ENCODE measurements at places on chromosomes 3 and 15. TPM values are rescaled to one million over a fixed set of nuclear protein-coding genes. Genes with fewer than 3 reads are reported as not detected.

DNA sequence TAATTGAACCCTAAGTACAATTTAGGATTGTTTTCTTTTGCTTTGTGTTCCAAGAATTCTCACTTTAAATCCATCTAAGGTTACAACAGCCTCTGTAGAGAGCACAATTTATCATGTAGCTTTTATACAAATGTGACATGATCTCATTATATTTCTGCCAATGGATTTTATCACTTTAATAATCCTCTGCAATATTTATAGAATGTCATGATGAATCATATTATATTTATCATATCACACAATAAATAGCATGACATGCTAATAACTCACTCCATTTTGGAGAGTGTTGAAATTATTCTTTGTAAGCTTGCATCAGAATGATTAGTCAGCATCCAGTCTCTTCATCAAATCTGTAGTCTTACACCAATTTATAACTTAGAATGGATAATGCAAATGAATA is 280.6 kb upstream of the ZNF717 start:
- H3K4me1 ChIP-seq: no peaks in the 10 kb centered on the region
- no peak overlapping the region for H3K27ac ChIP-seq
- H3K4me3 ChIP-seq: no peak overlapping the region
- H3K36me3 ChIP-seq: no peaks in the 10 kb centered on the region
- H3K27me3 ChIP-seq: no peaks in the 10 kb centered on the region

DNA sequence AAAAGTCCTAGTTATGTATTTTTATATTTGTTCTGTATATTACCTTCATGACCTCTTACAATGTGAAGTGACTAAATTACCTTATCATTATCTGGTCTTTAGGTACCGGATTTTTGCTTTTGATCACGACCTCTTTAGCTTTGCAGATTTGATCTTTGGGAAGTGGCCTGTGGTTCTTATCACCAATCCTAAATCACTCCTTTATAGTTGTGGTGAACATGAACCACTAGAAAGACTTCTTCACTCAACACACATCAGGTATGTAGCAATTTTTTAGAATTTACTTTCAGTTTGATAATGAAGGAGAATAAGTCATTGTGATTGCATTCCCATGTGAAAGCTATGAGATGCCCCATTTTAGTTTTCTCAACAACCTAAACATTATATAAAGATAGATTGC is 18.3 kb downstream of the TMEM62 start:
- DNase-seq: no peak
- no peak overlapping the region for H3K27ac ChIP-seq
- no peaks in the 10 kb centered on the region for H3K4me1 ChIP-seq
- no peaks in the 10 kb centered on the region for H3K27me3 ChIP-seq
- no peak overlapping the region for H3K4me3 ChIP-seq
- H3K36me3 ChIP-seq: peaks cover 25% of the 10 kb centered on the region

Gene TRPM7
- 8.6 TPM for polyA plus RNA-seq

DNA sequence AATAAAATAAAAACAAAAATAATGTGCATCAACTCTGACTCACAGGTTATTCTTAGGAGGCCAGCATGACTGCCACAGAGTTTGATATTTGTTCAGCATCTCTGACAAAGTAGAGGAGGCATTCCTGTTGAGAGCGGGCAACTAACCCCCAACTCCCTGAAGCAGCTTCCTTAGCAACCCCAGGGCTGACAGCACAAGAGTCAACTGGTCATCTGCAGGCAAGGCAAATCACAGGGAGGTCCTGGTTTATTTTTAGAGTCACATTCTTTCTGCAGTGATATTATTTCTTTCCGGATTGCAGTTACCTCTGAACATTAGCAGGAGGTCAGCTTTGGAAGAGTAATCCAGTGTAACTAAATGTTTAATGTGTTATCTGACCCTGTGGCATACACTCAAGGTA is 273.0 kb downstream of the PLCL2 start:
- H3K36me3 ChIP-seq: no peaks in the 10 kb centered on the region
- H3K4me3 ChIP-seq: no peak overlapping the region
- no peaks in the 10 kb centered on the region for H3K4me1 ChIP-seq

GRCh38 chr15:77002436-77002835 is 7.5 kb downstream of the PSTPIP1 start:
- no peak overlapping the region for H3K4me3 ChIP-seq
- peak overlapping the region; percentile 36 for H3K27ac ChIP-seq
- H3K27me3 ChIP-seq: no peaks in the 10 kb centered on the region

- no peaks in the 10 kb centered on the region for H3K36me3 ChIP-seq
- H3K27me3 ChIP-seq: no peaks in the 10 kb centered on the region
- H3K4me1 ChIP-seq: no peaks in the 10 kb centered on the region
- no peak within 1 kb of the TSS for H3K27ac ChIP-seq
These were observed at the start of gene GPR149 for GRCh38 chr3:154430014-154430413. Gene GPR149 (minus strand): TSS chr3:154430190. CDS start chr3:154429615, 575 bp downstream.

- DNase-seq: no peak
- no peak overlapping the region for H3K27ac ChIP-seq
- H3K27me3 ChIP-seq: no peaks in the 10 kb centered on the region
- H3K4me1 ChIP-seq: no peaks in the 10 kb centered on the region
These were observed 261.7 kb downstream of the TLE3 start for GRCh38 chr15:69836048-69836447.

DNA sequence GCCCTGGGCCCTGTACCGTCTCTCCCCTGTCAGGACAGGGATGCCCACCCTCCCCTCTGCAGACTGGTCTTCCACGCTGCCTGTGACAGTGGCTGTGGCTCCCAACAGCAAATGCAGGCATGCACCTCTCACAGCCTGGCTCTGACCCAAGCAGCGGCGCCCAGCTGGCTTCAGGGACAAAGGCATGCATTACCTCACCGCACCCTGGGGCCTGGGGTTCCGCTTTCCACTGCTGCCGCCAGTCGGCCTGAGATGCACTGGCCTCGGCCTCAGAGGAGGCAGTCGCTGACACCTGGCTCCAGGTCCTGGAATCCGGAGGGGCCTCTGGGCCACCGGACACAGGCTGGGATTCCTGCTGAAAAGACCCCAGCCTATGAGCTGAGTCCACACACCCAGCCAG is 70.3 kb downstream of the SCN5A start:
- no peaks in the 10 kb centered on the region for H3K4me1 ChIP-seq
- DNase-seq: peak; percentile 63
- H3K27me3 ChIP-seq: no peaks in the 10 kb centered on the region
- H3K27ac ChIP-seq: no peak overlapping the region
- no peaks in the 10 kb centered on the region for H3K36me3 ChIP-seq
- H3K4me3 ChIP-seq: no peak overlapping the region

Gene ONECUT1
- polyA plus RNA-seq: 8.0 TPM

Gene CGNL1
- 7.3 TPM for polyA plus RNA-seq

DNA sequence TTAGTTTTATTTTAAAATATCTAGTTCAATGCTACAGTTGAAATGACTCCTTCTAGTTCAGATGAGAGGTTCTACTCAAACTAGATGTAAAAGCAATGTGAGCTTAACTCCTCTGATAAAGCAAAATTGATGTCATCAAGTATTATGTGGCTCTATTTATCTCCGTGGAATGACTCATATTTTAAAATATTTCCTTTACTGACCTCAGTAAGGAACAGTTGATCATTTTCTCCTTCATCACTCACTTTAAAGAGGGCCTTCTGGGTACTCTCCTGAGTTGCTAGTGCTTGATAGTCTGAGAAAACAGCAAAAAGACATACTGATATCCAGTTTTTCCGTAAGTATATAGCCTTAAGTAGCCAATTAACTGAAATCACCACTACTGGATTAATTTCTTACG is 1099.3 kb downstream of the ROBO2 start:
- no peaks in the 10 kb centered on the region for H3K27me3 ChIP-seq
- no peak overlapping the region for H3K27ac ChIP-seq
- H3K4me1 ChIP-seq: no peaks in the 10 kb centered on the region
- DNase-seq: no peak
- no peaks in the 10 kb centered on the region for H3K36me3 ChIP-seq
- H3K4me3 ChIP-seq: no peak overlapping the region

GRCh38 chr3:58044691-58045483 is 36.7 kb downstream of the FLNB start:
- H3K27me3 ChIP-seq: no peaks in the 10 kb centered on the region
- H3K4me3 ChIP-seq: no peak overlapping the region
- no peak for DNase-seq
- peaks cover 46% of the 10 kb centered on the region for H3K4me1 ChIP-seq
- H3K36me3 ChIP-seq: no peaks in the 10 kb centered on the region
- H3K27ac ChIP-seq: no peak overlapping the region

GRCh38 chr3:125289429-125289981 is 77.0 kb upstream of the SLC12A8 start:
- no peaks in the 10 kb centered on the region for H3K36me3 ChIP-seq
- H3K27me3 ChIP-seq: no peaks in the 10 kb centered on the region
- H3K4me3 ChIP-seq: no peak overlapping the region

Gene ISLR
- polyA plus RNA-seq: 3.1 TPM

DNA sequence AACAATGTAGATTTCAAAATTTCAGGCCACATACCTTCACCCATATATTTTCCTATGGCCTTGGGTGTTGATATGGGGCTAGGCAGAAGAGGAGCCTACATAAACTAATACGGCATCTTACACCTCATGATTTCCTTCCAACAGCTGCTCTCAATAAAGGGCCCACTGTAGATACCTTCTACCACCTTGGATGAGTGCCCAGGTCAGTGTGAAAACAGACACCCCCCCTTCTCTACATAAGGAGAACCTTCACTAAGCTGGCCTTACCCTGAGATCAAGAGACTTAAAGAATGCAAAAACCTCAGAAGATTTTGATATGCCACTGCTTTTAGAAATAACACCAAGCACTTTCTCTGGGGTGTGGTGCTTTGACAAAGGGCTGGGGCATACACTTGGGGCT is 42.7 kb downstream of the SH3BP5 start:
- DNase-seq: no peak
- H3K4me1 ChIP-seq: peaks cover 4% of the 10 kb centered on the region
- no peak overlapping the region for H3K27ac ChIP-seq
- H3K4me3 ChIP-seq: no peak overlapping the region
- no peaks in the 10 kb centered on the region for H3K27me3 ChIP-seq

DNA sequence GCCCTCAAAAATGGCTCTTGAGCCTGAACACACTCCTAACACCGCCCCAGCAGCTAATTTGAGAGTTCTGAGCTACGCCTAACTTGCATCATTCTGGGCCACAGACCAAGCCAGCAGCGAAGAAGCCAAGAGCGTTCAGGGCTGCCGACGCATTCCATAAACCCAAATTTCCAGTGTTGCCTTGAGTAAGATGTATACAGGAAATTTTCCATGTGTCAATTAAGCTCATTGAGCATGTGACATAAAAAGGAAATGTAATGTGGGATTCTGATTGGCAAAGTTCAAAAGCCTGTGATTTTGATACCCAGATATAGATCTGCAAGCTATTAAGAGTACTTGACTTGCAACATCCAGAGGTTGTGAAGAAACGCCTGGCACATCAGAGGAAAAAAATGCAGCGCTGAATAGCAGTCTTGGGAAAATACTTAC is 148.6 kb upstream of the NR2F2 start:
- no peak for DNase-seq
- H3K4me3 ChIP-seq: no peak overlapping the region
- no peaks in the 10 kb centered on the region for H3K27me3 ChIP-seq
- peaks cover 6% of the 10 kb centered on the region for H3K4me1 ChIP-seq
- H3K27ac ChIP-seq: no peak overlapping the region

Gene ADGRG7
- not detected for polyA plus RNA-seq

GRCh38 chr15:45186771-45187577 is 792 bp downstream of the SHF start:
- no peaks in the 10 kb centered on the region for H3K36me3 ChIP-seq
- no peak overlapping the region for H3K27ac ChIP-seq
- H3K4me3 ChIP-seq: peak overlapping the region; percentile 45
- H3K27me3 ChIP-seq: no peaks in the 10 kb centered on the region

- no peak overlapping the region for H3K4me3 ChIP-seq
- no peak for DNase-seq
- no peak overlapping the region for H3K27ac ChIP-seq
- H3K4me1 ChIP-seq: no peaks in the 10 kb centered on the region
These were observed 171.6 kb downstream of the CADPS start for GRCh38 chr3:62703451-62704167.

GRCh38 chr15:80906159-80906766 is 83.4 kb downstream of the MESD start:
- no peaks in the 10 kb centered on the region for H3K27me3 ChIP-seq
- H3K4me1 ChIP-seq: no peaks in the 10 kb centered on the region
- no peak overlapping the region for H3K27ac ChIP-seq
- no peak for DNase-seq

Gene RPP25
- 6.7 TPM for polyA plus RNA-seq

GRCh38 chr3:105154692-105155091 is 212.0 kb upstream of the ALCAM start:
- H3K4me1 ChIP-seq: peaks cover 10% of the 10 kb centered on the region
- no peaks in the 10 kb centered on the region for H3K36me3 ChIP-seq
- H3K27me3 ChIP-seq: no peaks in the 10 kb centered on the region
- DNase-seq: no peak
- H3K27ac ChIP-seq: no peak overlapping the region

All from pancreas (tissue), 10 donors.